ENCODE measurements at places on chromosomes 16 and 17.

DNA sequence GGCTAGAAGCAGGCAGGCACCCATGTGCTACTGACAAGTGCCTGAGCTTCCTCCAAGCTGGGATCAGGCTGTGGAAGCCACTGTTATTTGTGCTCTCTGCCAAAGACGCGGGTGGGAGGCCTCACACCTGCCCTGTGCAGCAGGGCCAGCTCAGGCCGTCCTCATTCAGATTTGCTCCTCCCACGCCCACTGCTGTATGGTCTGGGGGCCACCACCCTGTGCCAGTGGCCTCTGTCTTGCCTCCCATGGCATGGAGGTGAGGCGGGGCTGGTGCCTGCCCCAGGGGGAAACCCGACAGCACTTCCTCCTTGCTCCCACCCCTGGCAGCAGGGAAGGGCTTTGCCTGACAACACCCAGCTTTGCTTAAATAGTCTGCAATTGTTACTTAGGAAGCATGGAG, 356.5 kb upstream of the CDH8 start:
- no peak for DNase-seq

DNA sequence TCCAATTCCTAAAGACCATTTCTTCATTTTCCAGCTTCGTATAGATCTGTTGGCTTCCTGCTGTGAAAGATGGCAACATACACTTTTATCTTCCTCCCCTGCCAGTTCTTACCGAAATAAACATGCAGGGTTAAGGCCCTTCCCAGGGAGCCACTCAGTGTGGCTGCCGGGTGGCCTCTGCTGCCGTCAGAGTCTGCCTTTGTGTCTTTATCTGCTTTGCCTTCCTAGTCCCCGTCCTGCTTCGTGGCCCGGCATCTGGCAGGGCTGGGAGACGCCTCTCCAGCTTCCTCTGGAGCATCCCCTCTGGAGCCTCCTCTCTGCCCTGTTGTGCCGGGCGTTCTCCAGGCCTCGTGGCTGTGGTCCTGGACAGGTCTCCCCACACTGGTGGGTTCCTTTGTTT, 30.3 kb upstream of the CAPN15 start:
- DNase-seq = no peak

DNA sequence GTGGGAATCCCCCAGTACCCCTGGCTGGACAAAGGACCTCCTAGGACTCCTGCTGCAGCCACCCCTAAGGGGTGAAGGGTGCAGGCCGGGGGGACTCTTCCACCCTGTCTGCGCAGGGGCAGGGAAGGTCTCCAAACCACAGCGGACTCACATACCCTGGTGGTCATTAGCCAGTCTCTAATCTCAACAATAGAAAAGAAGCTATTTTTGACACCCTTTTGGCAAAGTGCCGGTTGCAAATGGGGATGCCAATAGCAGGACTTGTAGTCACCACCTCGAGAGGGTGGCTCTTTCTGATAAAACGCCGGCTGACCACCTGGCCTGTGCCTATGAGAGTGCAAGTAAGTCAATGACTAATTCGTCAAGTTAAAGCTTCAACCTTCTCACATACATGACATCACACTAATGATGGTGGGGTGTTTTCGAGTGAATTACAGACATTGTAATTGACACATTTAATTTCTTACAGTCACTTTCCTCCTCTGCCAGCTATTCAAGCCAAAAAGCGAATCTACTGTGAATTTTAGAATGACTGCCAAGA, 23.1 kb upstream of the DNAH17 start:
- no peak for DNase-seq

DNA sequence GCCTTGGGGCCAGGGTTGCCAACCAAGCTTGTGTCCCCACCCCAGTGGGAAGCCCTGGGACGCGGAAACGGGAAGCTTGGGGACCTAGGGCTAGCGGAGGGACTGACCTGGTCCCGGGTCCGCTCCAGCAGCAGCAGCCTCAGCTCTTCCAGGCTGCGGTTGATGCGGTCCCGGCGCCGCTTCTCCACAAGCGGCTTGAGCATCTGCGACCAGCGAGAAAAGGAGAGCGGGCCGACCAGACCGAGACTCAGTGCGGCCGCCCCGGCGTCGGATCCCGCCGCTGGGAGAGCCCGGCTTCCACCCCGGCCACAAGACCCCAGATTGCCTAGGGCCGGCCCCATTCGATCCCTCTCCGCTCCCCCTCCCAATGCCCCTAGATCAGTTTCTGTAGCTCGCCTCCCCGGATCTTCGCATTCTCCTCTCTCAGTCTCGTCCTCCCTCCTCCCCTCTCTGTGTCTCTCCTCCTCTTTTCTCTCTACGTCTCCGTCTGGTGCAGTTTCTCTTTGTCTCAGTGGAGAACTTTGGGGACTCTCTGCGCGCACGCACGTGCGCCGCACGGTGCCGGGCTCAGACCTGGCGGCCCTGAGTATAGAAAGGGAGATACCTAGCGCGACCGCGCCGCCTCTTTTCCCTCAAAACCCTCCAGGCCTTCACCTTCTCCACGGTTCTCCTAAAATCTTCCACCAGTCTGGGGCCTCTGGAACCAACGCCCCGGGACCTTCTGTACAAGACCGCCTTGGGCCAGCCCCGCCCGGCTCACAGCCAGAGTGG, 797 bp downstream of the HES7 start:
- DNase-seq = no peak

DNA sequence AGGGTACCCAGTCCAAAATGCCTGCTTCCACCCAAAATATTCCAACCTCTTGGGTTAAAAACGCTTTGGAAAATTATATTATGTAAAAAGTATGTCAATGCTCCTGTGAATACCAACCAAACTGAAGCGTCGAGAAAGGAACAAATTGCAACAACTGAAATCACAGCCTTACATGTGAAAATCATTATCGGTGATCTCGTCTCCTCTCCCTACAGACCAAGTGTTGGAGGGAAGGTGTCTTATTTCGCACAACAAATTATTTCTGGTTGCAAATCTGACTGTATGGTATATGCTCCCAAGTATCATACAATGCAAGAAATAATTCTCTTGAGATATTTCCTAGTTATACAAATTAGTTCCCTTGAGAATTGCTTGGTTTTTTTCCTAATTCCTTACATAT, 89.3 kb upstream of the CDYL2 start:
- DNase-seq = no peak

GRCh38 chr17:50604513-50604912, 30.2 kb upstream of the ABCC3 start:
- DNase-seq = no peak

- DNase-seq = no peak
Measured at GRCh38 chr16:58054289-58054688, 28.7 kb downstream of the MMP15 start.

DNA sequence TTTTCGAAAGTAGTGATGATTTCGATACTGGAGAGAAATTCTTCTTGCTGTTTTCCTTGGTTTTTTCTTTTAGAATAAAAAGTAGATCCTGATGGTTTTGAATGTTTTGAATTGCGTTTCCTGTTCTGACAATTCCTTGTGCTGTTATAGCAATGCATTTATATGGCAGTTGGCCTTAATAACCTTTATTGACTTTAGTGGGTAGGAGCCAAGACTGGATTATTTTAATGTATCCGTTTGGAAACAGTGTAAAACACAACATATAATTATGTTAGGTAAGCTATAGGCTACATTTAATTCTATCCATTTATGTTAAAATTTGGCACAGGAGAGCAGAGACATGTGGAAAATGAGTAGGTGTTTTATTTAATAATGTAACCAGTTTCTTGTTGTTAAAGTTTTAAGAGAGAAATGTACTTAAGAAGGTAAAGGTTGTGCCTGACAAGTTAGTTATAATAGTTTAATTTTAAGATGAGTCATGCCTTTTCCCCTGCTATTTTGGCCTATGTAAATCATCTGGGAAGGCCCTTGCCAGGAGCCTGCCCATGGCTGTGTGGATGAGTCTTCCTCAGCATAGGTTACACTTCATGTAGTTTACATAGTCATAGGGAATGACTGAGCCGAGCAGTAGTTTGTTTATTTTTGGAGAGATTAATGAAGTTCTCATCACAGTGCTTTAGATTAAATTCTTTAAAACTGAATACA, 189.9 kb downstream of the FTO start:
- DNase-seq = no peak

DNA sequence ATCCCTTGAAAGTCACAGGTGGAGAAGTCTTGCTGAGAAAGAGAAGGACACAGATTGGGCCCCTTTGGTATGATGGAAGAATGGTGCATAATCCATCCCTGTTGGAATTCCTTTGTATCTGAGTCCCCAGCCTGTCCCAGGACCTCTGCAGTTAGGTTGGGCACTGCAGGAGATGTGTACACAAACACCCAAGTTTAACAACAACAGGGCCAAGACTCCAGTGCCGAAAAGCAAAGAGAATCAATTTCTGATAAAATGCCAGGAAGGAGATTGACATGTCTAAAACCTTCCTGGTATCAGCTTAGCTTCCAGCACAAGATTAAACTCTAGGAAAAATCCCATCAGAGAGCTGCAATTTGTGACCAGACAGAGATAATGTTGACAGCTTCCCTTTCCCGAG, 32.9 kb downstream of the KATNIP start:
- no peak for DNase-seq

DNA sequence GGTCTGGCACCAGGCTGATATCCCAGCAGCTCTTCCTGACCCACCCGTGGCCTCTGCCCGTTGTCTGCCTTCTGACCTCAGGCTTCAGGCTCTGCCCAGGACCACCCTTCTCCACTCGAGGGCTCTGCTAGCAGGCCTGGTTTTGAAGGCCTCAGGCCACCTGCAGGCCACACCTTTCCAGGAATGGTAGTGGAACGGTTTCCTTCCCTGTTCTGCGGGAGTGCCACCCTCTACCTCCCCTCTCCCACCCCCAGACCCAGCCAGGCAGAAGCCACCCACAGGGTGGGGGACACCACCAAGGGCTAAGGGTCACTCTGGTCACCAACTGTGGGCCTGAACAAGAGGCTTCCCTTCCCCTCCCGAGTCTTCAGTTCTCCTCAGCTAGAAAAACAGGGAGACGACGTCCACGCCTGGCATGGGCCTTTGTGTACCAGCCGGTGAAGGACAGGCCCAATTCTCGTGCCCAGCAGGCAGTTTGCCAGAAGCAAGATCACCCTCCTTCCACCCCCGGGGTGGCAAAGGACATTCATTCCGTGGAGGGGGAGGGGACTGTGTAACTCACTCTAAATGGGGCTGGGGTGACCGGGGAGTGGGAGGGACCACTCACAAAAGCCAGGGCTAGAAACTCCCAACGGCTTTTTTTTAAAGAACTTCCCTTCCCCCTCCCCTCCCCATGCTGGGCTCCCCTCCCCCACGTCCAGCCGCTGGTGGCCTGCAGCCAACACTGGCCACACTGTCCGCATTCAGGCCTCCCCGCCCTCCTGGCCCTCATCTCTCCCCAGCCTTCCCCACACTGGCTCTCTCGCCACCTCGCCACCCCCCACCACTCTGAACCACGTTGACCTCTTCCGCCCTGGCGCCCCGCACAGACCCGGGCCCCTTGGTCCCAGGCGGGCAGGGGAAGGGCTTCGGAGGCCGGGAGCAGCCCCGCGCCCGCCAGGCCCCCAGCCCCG, 7.7 kb downstream of the CBX4 start:
- DNase-seq = no peak

- no peak for DNase-seq
Measured at GRCh38 chr16:63323055-63323454, 1286.8 kb upstream of the CDH8 start.

DNA sequence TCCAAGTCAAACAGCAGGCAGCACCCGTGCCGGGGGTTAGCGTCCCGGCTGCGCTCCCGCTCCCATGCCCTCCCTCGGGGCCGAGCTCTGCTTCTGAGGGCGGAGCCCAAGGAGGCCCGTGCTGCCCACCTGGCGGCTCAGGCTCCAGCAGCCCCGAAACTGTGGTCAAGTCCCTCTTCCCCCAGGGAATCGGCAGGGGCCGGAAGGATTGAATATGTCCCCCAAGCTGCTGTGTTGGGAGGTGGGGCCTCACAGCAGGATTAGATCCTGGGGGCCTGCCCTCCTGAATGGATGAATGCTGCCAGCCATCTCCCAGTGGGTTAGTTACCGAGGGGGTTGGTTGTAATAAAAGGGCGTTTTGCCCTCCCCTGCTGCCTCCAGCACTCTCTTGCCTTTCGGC, 33.9 kb downstream of the MAP2K3 start:
- DNase-seq = no peak

GRCh38 chr16:66906916-66907836, 11.5 kb downstream of the CDH16 start:
- no peak for DNase-seq

GRCh38 chr16:89588413-89589109, 13.0 kb downstream of the CPNE7 start:
- DNase-seq = no peak

GRCh38 chr16:12062343-12063003, 85.9 kb downstream of the SNX29 start:
- no peak for DNase-seq

- DNase-seq = peak; percentile 97
Measured at GRCh38 chr17:7281074-7281952, at the start of gene SLC2A4. SLC2A4 (plus strand) TSS chr17:7281718; CDS start chr17:7281935, 217 bp downstream.

- DNase-seq = no peak
Measured at GRCh38 chr17:78329263-78330059, 30.4 kb downstream of the SOCS3 start.

- no peak for DNase-seq
Measured at GRCh38 chr17:40130352-40131042, 8.7 kb downstream of the MSL1 start.

DNA sequence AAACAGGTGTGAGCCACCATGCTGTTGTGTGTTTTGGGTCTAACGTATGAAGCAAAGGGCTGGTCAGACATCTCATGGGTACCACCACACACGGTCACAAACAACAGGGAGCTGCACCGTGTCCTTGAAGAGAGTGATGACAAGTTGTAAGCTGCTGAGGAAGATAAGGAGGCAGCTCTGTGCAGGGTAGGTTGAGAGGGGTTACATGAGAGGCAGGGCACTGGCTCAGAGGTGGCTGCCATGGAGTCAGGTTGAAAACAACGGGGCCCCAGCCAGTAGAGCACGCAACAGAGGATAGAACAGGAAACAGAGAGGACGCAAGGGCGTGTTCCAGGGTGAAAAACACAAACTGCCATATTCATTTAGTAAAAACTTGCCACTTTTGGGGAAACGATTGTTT, 52.2 kb downstream of the TRARG1 start:
- DNase-seq = no peak

DNA sequence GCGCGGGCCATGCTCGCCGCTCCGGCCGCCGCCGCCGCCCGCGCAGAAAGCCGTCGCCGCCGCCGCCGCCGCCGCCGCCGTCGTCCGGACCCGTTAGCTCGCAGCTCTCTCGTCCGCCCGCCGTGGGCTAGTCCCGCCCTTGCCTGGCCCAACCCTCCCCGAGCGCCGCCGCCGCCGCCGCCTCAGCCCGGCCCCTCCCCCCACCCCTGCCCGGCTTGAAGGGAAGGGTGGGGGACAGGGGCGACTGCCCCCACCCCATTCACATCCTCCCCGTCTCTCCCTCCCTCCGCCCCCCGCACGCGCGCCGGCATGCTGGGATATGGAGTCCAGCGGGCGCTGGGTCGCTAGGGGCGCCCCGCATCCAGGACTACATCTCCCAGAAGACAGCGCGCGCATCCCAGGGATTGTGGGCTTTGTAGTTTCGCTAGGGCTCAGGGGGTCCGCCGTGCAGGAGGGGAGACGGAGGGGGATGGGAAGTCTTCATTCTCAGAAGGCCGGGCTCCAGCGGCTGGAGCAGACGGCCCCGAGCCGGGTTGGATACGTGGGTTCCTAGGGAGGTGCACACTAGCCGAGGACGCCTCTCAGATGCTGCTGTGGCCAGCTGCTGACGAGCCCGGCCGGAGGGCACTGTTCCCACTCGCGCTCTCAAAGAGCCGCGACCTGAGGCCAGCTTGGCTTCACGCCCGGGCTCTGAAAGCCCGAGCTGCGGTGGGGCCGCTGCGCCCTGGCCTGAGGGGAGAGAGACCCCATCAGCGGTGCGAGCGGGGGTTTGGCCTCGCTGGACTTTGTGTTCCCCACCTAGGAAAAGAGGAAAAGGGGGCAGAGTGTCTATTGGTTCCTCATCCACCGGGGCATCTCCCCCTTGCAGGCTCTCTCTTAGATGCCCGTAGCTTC, at the start of gene ST3GAL2:
Gene ST3GAL2 (minus strand): TSS at position 132 of the 894 bp plus-strand sequence. CDS start 40,570 bp downstream, outside the sequence.
- DNase-seq = peak; percentile 90

GRCh38 chr17:39376434-39376833, 25.0 kb downstream of the FBXL20 start:
- DNase-seq = no peak
